ENCODE measurements at places on chromosomes 5 and 9. TPM values are rescaled to one million over a fixed set of nuclear protein-coding genes. Genes with fewer than 3 reads are reported as not detected.

PHF24 gene
- 1.1 TPM for total RNA-seq

ARID3C gene
- not detected for total RNA-seq

INIP gene
- 25.6 TPM for total RNA-seq

ABCA1 gene
- total RNA-seq: 100 TPM

CD74 gene
- 392 TPM for total RNA-seq

GRCh38 chr5:32551865-32552264 is 33.5 kb upstream of the SUB1 start:
- DNase-seq: no peak

DNA sequence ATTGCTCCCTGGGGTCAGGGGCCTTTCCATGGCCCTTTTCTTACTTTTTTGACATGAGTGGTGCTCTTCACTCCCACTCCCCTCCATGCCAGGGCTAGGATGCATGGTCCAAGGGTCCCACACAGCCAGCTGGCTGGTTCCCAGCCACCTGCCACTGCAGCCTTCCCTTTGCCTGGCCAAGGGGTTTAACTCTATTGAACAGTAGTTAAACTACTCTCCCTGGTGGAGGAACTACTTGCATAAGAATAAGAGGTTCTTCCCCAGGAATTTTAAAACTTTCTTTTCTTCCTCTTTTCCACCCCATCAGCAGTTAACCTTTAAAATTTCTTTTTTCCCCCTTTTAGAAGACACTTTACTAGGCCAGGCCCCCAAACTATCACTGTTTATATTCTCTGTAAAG is 1532.8 kb upstream of the ACO1 start:
- DNase-seq: no peak

GRCh38 chr9:104798209-104798995 is 34.5 kb downstream of the NIPSNAP3B start:
- no peak for DNase-seq

DNA sequence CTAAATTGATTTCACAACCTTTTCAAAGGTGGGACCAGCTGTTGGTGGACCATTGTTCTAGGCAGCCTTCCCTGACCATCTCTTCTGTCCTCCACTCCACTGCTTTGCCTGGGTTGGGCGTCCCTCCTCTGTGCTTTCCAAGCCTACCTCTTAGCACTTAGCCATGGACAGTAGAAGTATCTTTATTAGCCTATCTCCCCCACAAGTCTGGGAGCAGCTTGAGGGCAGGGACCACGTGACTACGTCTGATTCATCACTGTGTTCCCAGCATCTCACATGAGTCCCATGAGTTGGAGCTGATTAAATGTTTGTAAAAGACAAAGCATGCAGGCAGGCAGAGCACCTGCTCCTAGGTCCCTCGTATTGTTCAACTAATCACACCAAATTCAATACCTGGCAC is 20.9 kb downstream of the MORN5 start:
- no peak for DNase-seq

- DNase-seq: no peak
Measured at GRCh38 chr5:103254921-103255320, 3.6 kb upstream of the MACIR start.

DNA sequence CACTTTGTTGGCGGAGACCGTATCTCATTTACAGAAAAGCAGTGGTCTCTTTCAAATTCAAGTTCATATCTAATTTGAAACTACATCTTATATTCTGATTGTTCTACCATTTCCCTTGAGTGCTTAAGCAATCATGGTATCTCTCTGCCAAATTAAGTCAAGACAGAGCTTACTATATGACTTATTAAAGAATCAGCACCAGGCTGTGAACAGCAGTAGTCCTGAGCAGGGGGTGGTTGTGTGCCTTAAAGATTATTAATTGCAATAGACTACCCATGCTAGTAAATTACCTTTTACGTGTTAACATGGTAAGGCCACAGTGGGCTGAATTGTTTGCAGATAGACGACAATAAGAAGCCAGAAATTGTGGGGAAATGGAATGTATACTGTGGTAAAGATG is 21.5 kb downstream of the SNCAIP start:
- no peak for DNase-seq

DNA sequence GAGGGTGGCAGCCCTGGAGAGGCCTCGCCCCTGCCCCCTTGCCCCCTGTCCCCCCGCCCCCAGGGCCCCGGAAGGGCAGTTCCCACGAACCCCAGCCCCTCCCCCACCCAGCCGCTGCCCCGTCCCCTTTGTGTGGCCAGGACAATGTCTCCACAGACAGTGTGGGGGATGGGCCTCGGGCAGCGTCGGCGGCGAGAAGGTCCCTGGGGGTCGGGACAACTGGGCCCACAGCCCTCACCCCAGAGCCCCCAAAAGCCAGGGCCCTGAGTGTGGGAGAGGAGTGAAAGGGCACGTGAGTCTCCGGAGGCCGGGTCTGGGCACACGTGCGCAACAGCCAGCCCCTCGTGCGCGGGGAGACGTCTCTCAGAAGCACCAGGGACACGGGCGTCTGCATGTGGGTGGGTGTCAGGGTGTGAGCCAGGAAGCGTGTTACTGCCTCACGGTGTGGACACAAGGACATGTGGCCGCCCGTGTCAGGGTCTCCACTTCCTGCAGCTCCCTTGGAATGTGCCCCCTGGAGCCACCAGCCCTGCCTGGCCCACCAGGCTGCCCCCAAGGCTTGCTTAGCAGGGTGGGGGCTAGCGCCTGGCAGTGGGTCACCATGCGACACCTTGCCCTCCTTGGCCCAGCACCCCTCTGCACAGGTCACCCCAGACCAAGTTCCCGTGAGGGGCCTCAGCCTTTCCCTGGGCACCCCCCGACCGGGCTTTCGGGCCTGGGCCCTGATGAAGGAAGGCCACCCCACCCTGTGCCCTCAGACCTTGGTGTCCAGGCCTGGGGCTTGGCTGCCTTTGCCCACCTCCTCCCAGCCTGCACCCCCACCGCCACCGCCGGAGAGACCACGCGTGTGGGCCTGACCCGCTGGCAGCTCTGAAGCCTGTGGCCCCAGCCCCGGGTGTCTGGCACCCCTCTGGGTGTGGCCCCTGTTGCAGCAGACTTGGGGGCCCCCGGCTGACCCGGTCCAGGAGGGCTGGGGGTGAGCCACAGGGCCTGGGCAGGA is 12.8 kb upstream of the NRARP start:
- peak; percentile 51 for DNase-seq

- no peak for DNase-seq
Measured at GRCh38 chr5:171475596-171475995, 56.1 kb downstream of the FGF18 start.

GRCh38 chr9:98727428-98727827 is 18.7 kb upstream of the GABBR2 start:
- DNase-seq: no peak

All from breast epithelium (tissue), 4 donors.